ENCODE measurements at places on chromosomes 3 and 15. TPM values are rescaled to one million over a fixed set of nuclear protein-coding genes. Genes with fewer than 3 reads are reported as not detected.

DNA sequence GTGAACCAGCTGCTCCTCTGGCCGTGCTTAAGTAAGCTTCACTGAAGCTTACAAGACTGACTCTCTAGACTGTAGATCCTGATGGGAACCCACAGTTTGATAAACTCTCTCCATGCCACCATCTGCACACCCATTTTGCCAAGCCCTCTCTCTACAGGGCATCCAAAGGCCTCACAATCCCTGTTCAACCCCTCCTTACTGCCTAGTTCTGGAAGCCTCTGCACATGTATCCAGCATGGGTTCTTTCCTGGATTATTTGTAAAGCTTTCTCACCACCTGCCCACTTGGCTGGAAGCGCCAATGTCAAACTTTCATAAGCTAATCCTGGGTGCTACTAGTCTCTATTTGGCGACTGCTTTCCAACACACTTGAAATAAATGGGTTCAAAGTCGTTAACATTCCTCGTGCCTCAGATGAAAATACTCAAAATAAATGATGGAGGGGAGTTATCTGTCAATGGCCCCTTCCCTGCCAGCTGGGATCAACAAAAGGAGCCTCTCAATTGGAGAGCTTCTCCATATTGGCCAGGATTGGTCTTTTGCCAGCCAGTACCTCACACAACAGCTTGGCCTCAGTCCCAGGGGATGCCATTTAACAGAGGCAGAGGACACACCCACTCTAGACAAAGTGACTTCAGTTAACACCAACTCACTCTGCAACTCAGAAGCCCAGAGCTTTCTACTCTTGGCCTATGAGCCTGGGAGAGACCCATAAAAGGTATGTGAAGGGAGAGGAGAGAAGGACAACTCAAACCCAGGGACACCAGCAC, 48.1 kb downstream of the SH3BP5 start:
- DNase-seq, result no peak

GRCh38 chr3:132461544-132461943, 44.2 kb downstream of the DNAJC13 start:
- DNase-seq, result no peak

GRCh38 chr3:194622621-194623340, 10.4 kb downstream of the TMEM44 start:
- DNase-seq, result no peak

- no peak for DNase-seq
Observed at GRCh38 chr3:95350049-95350448, 1287.2 kb downstream of the NSUN3 start.

- no peak for DNase-seq
Observed at GRCh38 chr3:192747746-192748145, 20.4 kb upstream of the FGF12 start.

DNA sequence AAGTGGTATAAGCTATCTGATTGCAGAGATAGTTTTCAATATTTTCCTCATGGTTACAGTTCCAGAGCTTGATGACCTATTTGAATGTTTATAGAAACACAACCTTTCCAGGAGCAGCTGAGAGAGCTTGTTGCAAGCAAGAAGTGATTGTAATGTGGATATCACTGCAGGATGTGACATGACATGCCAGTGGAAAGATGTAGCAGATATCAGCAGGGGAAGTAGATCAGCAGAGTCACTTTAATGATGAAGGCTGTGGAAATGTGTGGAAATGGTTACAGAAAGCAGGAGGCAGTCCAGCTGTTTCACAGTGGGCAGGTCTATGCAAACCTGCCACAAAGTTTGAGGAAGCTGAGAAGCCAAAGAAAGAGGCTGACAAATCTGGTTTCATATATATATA, 21.0 kb downstream of the TMEM158 start:
- no peak for DNase-seq

- peak; percentile 64 for DNase-seq
Observed at GRCh38 chr3:182795389-182795782, 2.1 kb downstream of the ATP11B start.

GRCh38 chr15:51218299-51218938, 120.0 kb downstream of the CYP19A1 start:
- DNase-seq, result no peak

DNA sequence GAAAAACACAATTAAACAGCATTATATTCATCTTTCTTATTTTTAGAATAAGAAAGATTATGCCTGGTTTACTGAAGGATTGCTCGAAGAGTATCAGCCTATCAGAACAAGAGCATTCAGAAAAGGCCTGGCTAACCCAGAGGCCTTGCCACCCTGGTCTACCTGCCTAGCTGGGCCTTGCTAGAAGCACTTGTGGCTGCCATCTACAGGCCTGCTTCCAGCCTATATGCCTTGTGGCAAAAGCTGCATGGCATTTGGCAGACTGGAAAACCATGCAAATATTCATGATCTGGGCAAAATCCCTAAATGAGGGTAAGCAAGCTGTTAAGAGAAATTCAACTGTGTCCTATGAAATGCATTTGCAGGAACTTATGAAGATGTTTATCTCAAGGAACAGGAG, 9.3 kb upstream of the ATP13A4 start:
- DNase-seq, result no peak

GRCh38 chr15:92471288-92471687, 77.6 kb downstream of the ST8SIA2 start:
- no peak for DNase-seq

DNA sequence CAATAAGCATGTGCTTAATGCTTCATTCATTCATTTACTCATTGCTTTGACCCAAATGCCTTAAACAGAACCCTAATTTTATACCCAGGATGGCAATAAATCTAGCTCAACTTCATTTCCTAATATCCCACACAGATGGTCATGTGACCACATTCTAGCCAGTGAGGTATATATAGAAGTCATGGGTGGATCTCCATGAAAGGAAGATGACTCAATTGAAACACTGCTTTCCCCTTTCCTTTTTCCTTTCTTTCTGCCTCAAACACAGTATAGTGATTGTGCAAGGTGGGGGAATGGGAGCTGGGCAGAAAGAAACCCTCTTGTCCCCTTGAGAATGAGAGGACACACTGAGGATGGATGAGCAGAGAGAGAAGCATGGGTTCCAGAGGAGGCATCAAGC, 183.5 kb upstream of the PRICKLE2 start:
- DNase-seq, result no peak

DNA sequence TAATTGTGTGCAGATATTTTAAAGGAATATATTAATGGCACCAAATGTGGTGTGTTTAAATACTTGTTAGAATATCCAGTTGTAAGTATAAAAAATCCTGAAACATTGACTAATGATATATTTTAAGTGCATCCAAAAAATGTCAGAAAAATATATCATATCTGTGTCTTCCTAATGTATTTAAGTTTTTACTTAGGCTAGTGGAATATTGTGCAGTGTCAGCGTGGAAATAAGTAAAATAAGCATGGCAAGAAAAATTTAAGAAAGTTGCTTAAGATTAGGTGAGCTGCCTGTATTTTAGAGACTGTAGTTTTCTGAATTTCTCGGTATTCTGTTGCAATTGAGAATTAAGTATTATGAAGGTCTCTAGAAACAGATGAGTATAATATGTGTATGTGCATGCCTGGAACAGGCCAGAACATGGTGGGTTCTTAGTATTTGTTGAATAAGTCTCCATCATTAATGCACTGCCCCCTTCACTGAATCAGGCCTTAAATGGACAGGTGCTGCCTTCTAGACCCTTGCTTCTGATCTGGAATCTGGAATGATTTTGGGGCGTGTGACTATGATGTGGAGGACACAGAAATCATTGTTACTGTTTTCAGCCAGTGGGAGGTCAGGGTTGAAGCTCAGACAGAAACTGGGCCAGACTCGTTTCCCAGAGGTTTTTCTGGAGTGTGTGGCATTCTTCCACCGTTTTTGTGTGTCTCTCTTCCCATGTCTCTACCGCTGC, 86.1 kb downstream of the TRAK1 start:
- no peak for DNase-seq

GRCh38 chr3:100754563-100755334, 45.5 kb downstream of the TFG start:
- DNase-seq, result no peak

DNA sequence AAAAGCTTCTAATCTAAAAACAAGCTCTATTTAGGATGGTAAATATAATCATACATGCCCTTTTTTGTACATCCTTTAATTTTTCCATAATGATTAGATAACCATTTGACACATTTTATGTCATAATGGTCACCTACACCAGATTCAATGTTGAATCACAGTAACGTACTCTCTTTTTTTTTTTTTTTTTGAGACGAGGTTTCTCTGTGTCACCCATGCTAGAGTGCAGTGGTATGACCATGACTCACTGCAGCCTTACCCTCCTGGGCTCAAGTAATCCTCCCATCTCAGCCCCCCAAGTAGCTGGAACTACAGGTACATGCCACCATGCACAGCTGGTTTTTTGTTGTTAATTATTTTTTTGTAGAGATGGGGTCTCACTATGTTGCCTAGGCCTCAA, 49.2 kb downstream of the PROS1 start:
- no peak for DNase-seq

DNA sequence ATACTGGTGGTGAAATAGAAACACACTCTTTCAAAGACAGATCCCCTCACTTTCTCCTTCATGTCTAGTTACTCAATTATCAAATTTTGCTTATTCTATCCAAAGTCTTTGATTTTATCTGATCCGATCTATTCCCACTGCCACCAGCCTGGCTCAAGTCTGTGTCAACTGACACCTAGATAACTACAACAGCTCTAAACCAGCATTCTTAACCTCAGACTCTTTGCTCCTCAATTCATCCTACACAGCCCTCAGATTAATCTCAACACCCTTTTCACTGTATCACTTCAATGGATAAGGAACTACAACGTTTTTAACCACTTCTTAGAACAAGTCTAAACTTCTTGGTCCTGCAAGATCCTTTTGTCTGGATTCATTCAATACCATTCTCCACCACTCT, 9.1 kb downstream of the KPNA1 start:
- no peak for DNase-seq

DNA sequence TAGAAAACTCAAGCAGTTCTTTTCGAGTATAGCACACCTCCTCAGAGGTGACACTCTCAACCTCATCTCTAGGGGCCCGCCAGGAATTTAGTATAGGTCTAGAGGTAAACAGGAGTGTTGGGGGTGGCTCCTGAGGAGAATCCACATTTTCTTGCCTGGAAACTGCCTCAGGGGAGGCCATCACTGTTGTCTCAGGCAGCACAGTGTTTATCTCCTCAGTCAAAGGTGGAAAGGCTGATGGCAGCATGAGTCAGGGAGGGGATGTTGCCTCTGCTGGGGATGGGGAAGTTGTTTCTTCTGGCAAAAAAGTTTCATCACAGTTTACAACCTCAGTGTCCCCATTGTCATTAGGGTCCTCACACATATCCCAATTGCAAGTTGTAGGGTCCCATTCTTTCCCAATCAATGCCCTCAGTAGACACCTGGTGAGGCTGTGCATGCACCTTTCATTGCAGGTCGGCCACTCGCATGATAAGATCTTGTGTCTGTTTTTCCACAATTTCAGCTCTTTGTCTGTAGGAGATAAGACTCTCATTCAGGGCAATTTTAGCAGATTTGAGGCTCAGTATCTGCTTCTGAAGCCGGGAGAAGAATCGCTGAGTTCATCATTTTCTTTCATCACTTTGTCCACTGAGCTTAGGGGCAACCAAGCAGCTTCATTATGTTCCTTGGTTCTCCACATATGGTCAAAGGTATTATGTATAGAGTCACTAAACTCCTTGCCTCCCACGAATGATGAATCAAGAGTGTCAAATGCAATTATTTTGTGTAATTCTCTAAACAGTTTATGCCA, 25.8 kb downstream of the NAALADL2 start:
- DNase-seq, result no peak

GRCh38 chr3:9779075-9779593, 9.4 kb upstream of the CAMK1 start:
- DNase-seq, result no peak

DNA sequence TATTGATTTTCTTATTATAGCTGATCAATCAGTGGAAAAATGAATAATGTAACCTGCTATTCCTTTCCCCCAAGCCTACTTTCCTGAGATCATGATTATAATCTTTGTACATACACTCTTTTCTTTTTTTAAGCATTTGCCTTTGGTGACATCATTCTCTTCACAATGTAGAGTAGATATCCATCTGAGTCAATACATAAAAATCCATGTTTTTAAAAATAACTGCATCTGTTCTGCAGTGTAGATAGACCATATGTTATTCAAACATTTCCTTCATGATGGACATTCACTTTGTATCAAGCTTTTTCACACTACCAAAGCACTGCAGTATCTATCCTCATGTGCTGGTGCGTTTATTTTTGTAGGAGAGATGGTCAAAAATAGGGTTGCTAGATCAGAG, 211.1 kb downstream of the PTPRG start:
- no peak for DNase-seq

DNA sequence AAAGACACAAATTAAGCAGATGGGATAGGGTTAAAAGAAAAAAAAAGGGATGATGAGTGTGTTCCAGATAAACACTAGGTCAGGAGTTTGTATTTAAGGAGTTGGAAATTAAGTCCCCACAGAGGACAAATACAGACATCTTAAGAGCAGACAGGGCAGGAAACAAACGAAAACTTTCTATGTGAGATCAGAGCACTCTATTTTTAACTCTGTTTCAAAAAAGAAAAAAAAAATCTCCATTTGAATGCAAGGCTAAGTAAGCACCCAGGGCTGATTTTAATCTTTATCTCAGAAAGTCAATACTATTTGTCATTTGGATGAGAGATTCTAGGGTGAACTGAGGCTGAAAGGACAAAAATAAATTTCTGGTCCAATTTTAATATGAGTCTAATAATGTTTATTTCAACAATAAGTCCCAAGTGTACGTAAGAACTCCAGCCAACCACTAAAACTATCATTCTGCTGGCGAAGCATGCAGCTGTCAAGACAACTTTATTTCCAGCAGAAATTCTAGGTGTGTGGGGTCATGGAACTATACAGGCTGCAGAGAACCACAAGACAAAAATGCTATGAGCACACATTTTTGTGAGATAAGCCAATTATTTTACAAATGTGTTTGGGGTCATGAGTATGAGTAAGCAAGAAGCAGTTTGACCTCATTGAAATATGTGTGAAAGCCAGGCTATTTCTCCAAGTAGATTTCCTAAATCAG, 186.1 kb downstream of the FMN1 start:
- no peak for DNase-seq

DNA sequence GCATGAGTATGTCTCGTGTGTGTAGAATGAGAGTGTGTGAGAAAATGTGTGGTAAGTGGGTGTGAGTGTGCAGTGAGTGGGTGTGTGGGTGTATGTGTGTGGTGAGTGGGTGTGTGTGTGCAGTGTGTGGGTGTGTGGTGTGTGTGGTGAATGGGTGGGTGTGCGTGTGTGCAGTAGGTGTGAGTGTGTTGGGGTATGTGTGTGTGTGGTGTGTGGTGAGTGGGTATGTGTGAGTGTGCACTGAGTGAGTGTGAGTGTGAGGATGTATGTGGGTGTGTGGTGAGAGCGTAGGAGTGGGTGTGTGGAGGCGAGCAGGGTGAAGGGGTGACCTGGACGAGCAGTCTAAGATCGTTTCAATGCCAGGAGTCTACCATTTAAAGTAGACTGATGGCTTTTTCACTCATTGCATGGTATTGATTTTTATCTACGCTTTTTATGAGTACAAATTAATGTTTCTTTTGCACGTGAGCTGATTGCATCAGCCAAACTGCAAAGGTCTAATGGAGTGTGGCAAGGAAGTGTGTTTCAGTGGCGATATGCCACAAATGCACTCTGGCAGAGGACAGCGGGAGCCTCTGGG, 1.6 kb upstream of the CPN2 start:
- DNase-seq, result no peak

GOLGA6A gene
- total RNA-seq, result not detected

CKMT1B gene
- 0.63 TPM for total RNA-seq

TMOD2 gene
- 34.0 TPM for total RNA-seq

NRROS gene
- 4.1 TPM for total RNA-seq

GOLGA8O gene
- 1.7 TPM for total RNA-seq

OXTR gene
- total RNA-seq, result 1.6 TPM

POPDC2 gene
- total RNA-seq, result 11.5 TPM

GOLGA8S gene
- total RNA-seq, result 0.21 TPM

CAMKV gene
- 0.37 TPM for total RNA-seq

ESYT3 gene
- 3.2 TPM for total RNA-seq
